Right atrium auricular region (tissue), 2 donors: ENCODE measurements at places on chromosomes 11 and 22. TPM values are rescaled to one million over a fixed set of nuclear protein-coding genes. Genes with fewer than 3 reads are reported as not detected.

HBD gene
- total RNA-seq: 2.4 TPM

OR10D3 gene
- total RNA-seq: not detected

KCNE3 gene
- 1.4 TPM for total RNA-seq

BAIAP2L2 gene
- total RNA-seq: 0.63 TPM

MFRP gene
- total RNA-seq: not detected

TMEM191B gene
- total RNA-seq: not detected

TRIM49 gene
- total RNA-seq: not detected

VWCE gene
- total RNA-seq: 0.48 TPM

LARGE2 gene
- total RNA-seq: not detected

KCNJ1 gene
- total RNA-seq: not detected

APOA4 gene
- total RNA-seq: not detected

TNNT3 gene
- total RNA-seq: 16.4 TPM

FOLR3 gene
- not detected for total RNA-seq

NUDT8 gene
- 78.6 TPM for total RNA-seq

ANGPTL5 gene
- total RNA-seq: 1.4 TPM

MOGAT2 gene
- total RNA-seq: not detected

DNA sequence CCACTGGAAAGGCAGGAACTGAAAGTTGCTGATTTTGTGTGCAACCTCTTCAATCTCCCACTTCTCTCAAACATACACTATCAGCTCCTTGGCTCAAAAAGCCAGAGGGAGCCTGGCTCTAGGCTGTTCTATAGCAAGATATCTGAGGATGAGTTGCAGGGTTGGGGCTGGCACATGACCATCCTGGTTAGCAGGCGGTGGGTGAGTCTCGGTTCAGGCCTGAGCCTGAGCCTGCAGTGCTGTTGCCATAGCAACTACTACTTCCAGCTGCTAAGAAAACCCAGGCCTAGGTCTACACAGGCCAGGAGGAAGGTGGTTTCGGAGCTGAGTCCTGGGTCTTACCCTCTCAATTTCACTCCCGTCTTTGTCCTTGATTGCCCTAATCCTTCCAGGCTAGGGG lies 39.0 kb downstream of the CWC15 start:
- no peak for DNase-seq
- no peak overlapping the region for H3K4me3 ChIP-seq
- no peaks in the 10 kb centered on the region for H3K27me3 ChIP-seq
- no peaks in the 10 kb centered on the region for H3K36me3 ChIP-seq
- H3K4me1 ChIP-seq: no peaks in the 10 kb centered on the region
- H3K27ac ChIP-seq: peak overlapping the region; percentile 60

- H3K27me3 ChIP-seq: no peaks in the 10 kb centered on the region
- no peaks in the 10 kb centered on the region for H3K36me3 ChIP-seq
- H3K4me1 ChIP-seq: no peaks in the 10 kb centered on the region
These were observed 4.9 kb upstream of the CYTH4 start for GRCh38 chr22:37277384-37277783.

GRCh38 chr11:97638641-97639224 lies 1248.9 kb downstream of the JRKL start:
- DNase-seq: no peak
- no peak overlapping the region for H3K27ac ChIP-seq
- H3K4me1 ChIP-seq: no peaks in the 10 kb centered on the region
- no peak overlapping the region for H3K4me3 ChIP-seq
- no peaks in the 10 kb centered on the region for H3K27me3 ChIP-seq

GRCh38 chr22:24394254-24394653 lies 33.1 kb upstream of the ADORA2A start:
- H3K27ac ChIP-seq: no peak overlapping the region
- no peaks in the 10 kb centered on the region for H3K27me3 ChIP-seq
- DNase-seq: no peak
- no peak overlapping the region for H3K4me3 ChIP-seq

GRCh38 chr11:65953471-65953870 lies 8.1 kb upstream of the SART1 start:
- no peaks in the 10 kb centered on the region for H3K36me3 ChIP-seq
- H3K27ac ChIP-seq: no peak overlapping the region
- DNase-seq: no peak
- H3K4me1 ChIP-seq: no peaks in the 10 kb centered on the region

DNA sequence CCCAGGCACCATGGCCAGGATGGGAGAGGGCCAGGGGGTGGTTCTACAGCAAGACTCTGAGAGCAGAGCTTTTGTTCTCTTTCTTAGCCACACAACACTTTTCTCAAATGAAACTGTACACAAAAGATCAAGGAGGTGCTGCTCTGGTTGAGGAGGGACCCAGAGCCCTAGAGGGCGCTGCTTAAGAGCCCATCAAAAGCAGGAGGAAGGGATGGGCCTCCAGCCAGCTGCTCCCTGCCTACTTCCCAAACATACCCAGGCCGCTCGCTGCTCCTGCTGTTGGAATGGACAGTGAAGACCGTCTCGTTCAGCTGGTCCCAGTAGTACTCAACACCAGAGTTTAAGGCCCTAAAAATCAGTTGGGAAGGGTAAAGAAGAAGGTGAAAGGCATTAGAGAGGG lies 18.4 kb upstream of the CHRM4 start:
- no peaks in the 10 kb centered on the region for H3K4me1 ChIP-seq
- DNase-seq: no peak
- no peak overlapping the region for H3K27ac ChIP-seq
- no peak overlapping the region for H3K4me3 ChIP-seq
- peaks cover 47% of the 10 kb centered on the region for H3K36me3 ChIP-seq

DNA sequence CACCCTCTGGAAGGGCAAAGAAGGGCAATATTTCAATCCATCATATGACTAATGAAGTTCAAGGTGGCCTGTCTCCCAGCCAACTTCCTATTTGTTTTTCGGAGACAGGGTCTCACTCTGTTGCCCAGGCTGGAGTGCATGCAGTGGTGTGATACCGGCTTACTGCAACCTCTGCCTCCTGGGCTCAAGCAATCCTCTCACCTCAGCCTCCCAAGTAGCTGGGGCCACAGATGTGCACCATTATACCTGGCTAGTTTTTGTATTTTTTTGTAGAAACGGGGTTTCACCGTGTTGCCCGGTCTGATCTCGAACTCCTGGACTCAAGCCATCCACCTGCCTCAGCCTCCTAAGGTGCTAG lies 13.4 kb downstream of the ABTB2 start:
- peaks cover 68% of the 10 kb centered on the region for H3K4me1 ChIP-seq
- peak overlapping the region; percentile 81 for H3K27ac ChIP-seq

GRCh38 chr11:44766112-44766971 lies 39.6 kb downstream of the TSPAN18 start:
- no peak overlapping the region for H3K4me3 ChIP-seq
- H3K4me1 ChIP-seq: peaks cover 77% of the 10 kb centered on the region
- H3K27me3 ChIP-seq: no peaks in the 10 kb centered on the region
- peak overlapping the region; percentile 83 for H3K27ac ChIP-seq
- peaks cover 6% of the 10 kb centered on the region for H3K36me3 ChIP-seq
- DNase-seq: peak; percentile 81
